ENCODE measurements at places on chromosomes 4 and X. TPM values are rescaled to one million over a fixed set of nuclear protein-coding genes. Genes with fewer than 3 reads are reported as not detected.

- H3K4me1 ChIP-seq, result no peaks in the 10 kb centered on the region
- no peak for DNase-seq
- H3K27ac ChIP-seq, result no peak overlapping the region
- H3K4me3 ChIP-seq, result no peak overlapping the region
- no peaks in the 10 kb centered on the region for H3K36me3 ChIP-seq
Observed at GRCh38 chrX:31420302-31420701, 348.5 kb upstream of the FTHL17 start.

DNA sequence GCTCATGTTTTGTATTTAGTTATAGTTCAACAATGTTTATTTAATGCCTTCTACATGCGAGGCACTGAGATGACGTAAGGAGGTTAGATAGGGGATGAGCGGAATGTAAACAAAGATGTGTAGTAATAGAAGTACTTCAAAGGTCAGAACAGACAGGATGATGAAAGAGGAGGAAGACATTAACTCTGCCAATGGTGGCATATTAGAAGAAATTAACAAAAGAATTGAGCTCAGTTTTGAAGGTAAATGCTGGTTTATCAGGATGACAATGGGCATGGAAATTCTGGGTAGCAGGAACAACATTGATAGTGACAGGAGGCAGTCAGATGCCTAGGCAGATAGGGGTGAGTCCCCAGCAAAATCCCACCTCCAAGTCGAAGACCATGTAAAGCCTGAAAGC, 62.3 kb upstream of the PGRMC2 start:
- no peak overlapping the region for H3K4me3 ChIP-seq
- H3K4me1 ChIP-seq, result no peaks in the 10 kb centered on the region
- H3K27ac ChIP-seq, result no peak overlapping the region
- H3K36me3 ChIP-seq, result peaks cover 7% of the 10 kb centered on the region
- no peaks in the 10 kb centered on the region for H3K27me3 ChIP-seq
- no peak for DNase-seq

- no peaks in the 10 kb centered on the region for H3K27me3 ChIP-seq
- no peaks in the 10 kb centered on the region for H3K36me3 ChIP-seq
- peak within 1 kb of the TSS; percentile 93 for H3K4me3 ChIP-seq
- H3K27ac ChIP-seq, result no peak within 1 kb of the TSS
Observed at GRCh38 chrX:130171446-130172126, at the start of gene RAB33A. RAB33A (plus strand) TSS chrX:130171962; CDS start chrX:130172063, 101 bp downstream.

- H3K27ac ChIP-seq, result peak overlapping the region; percentile 92
- H3K4me3 ChIP-seq, result peak overlapping the region; percentile 79
- peaks cover 66% of the 10 kb centered on the region for H3K4me1 ChIP-seq
- no peak for DNase-seq
- H3K36me3 ChIP-seq, result no peaks in the 10 kb centered on the region
Observed at GRCh38 chr4:78667764-78668163, 108.4 kb upstream of the BMP2K start.

DNA sequence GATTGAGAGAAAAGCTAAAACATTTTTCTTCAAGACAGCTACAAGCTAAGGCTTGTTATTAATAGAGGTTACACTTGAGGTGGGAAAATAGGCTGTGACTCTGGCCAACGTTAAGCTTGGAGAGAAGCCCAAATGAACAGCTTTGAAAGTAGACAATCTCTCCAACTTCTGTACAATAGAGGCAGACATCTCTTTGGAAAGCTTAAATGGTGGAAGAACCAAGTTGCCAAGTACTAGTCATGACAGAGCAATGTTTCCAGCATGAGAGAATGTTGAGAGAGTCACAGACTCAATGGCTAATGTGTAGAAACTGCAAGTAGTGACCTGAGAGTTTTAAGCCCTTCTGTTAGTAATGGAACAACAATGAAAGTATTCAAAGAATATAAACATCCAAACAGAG, 298.1 kb downstream of the INPP4B start:
- H3K4me1 ChIP-seq, result no peaks in the 10 kb centered on the region
- H3K27me3 ChIP-seq, result no peaks in the 10 kb centered on the region
- DNase-seq, result no peak
- no peaks in the 10 kb centered on the region for H3K36me3 ChIP-seq

Gene ZFP92
- polyA plus RNA-seq, result not detected

Gene PSAPL1
- polyA plus RNA-seq, result not detected

Gene STATH
- not detected for polyA plus RNA-seq

Gene STAG2
- 56.3 TPM for polyA plus RNA-seq
